ENCODE measurements at places on chromosomes 4 and X.

- peak; percentile 57 for DNase-seq
Observed at GRCh38 chr4:139085141-139085540, 69.6 kb downstream of the NOCT start.

- DNase-seq: no peak
Observed at GRCh38 chr4:173009129-173009823, 159.3 kb upstream of the GALNT7 start.

- peak; percentile 75 for DNase-seq
Observed at GRCh38 chr4:88522702-88523324, 763 bp downstream of the PYURF start.

- peak; percentile 32 for DNase-seq
Observed at GRCh38 chr4:182642831-182643230, 274.4 kb downstream of the DCTD start.

GRCh38 chr4:124936427-124936826, 223.9 kb upstream of the ANKRD50 start:
- DNase-seq: peak; percentile 57

DNA sequence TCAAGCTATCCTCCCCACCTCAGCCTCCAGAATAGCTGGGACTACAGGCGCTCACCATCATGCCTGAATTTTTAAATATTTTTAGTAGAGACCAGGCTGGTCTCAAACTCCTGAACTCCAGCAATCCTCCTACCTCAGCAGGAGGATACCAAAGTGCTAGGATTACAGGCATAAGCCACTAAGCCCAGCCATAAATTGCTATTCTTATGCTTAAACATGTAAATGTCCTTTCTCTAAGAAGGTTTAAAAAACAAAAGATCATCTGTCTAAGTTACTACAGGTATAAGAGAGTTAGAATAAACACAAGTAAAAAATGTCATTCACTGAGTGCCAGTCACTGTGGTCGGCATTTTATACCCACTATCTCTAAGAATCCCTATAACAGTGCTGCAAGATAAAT, 28.3 kb downstream of the PRMT9 start:
- no peak for DNase-seq

- no peak for DNase-seq
Observed at GRCh38 chr4:87073199-87074120, 138.6 kb downstream of the AFF1 start.

GRCh38 chr4:46934726-46935125, 25.7 kb upstream of the COX7B2 start:
- no peak for DNase-seq

GRCh38 chr4:73770917-73771316, 30.5 kb downstream of the CXCL8 start:
- DNase-seq: no peak

DNA sequence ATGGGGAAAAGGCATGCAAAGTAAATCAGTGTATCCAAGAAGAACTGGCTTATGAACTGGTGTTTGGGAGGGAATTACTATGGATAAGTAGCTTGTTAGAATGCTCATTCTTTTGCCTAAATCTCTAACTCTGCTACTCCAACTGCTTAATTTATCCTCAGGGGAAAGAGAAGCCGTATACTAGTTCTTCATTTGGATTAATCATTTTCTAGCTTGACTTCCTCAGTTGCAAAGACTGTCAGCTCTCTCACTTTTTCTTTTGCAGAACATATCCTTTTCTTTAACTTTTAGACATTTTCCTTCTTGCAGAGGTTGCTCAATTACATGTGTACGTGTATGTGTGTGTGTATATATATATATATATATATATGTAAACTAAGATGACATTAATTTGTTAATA, 21.9 kb downstream of the GPRIN3 start:
- no peak for DNase-seq

GRCh38 chr4:95190751-95191436, 357.9 kb downstream of the UNC5C start:
- DNase-seq: no peak

- no peak for DNase-seq
Observed at GRCh38 chr4:5144384-5144783, 93.1 kb downstream of the STK32B start.
